ENCODE measurements at places on chromosomes 3 and 15.

DNA sequence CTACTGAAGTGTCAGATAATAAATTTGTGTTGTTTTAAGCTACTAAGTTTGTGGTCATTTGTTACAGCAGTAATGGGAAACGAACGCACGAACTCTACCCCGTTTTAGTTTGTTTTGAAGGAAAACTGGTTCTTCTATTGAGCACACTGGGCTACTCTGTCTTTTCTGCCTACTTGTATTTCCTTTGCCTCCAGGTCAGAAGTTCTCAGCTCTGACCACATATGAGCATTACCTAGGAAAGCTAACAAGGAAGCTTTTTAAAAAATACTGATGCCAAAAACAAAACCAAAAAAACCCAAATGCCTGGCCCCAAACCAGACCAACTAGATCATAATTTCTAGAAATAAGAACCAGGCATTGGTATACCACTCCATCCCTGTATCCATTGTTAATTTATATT, 156.6 kb upstream of the TNIK start:
- no peak for DNase-seq

DNA sequence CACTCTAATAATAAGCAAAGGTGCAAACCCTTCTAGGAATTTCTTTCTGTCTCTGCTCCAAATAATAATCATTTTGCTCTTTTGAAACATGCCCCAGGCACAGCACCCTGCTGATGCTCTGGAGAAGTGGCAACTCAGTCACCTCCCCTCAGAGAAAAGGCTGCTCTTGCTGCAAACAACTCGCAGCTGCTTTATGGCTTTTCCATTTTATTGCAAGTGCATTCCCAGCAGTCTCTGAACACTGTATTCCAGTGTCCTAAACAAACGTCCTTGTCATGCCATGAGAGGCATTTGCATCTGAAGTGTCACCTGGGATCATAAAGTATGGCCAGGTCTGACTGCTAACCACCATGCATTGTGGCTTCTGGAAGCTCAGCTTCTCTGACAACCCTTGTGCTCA, 358.1 kb upstream of the TRIM42 start:
- DNase-seq, result no peak

- no peak for DNase-seq
Measured at GRCh38 chr15:86759800-86760523, 680.3 kb downstream of the AGBL1 start.

DNA sequence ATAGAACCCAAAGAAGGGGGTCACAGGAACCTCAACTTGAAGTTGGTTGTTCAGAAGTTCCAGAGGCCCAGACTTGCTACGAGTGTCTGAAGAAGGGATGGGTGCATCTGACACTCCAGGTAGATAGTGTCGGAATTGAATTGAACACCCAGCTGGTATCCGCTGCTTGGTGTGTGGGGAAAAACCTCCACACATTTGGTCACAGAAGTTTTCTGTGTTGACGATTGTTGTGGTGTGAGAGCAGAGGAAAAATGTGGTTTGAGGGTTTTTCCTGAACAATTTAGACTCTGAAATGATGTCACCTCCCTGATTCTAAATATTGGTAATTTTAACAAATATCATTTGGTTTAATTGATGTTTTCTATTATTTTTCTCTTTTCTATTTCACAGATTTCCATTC, 218.8 kb upstream of the CTNNB1 start:
- DNase-seq, result no peak

- peak; percentile 16 for DNase-seq
Measured at GRCh38 chr3:141738891-141739363, 829 bp downstream of the RNF7 start.

DNA sequence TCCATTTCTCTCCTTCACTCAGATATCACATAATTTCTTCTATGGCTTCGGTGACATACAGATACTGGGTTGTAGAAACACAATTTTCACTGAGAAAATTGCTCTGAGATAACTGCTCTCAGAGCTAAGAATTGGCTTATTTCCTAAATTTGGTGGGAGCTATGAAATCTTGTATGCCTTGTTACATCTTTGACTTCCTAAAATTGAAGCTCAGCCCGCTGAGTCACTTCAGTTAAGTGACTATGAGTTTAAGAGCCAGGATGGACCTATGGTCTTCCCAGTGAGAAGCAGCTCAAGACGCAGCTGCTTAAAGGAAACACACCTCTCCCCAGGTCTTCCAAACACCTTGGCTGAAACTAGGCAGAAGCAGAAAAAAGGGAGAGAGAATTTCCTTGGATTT, 56.4 kb downstream of the EFHB start:
- no peak for DNase-seq

- DNase-seq, result no peak
Measured at GRCh38 chr3:169387751-169388696, 275.5 kb downstream of the MECOM start.

DNA sequence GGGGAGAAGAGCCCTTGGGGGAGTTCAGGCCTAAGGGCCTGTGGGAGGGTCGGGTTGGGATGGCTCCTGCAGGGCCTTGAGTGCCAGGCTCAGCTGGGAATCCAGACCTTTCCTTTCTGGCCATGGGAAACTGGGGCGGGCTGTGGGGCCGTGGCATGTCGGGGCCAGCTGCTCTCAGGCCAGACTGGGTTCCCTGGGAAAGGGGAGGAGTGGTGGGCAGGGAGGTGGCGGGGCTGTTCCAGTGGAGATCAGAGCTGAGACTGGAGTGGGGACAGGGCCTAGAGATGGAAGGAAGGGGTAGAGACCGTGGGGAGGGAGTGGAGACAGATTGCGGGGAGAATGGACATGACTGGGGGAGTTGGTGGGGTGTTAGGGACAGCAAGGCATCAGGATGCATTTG, 20.3 kb downstream of the FBLN2 start:
- no peak for DNase-seq

DNA sequence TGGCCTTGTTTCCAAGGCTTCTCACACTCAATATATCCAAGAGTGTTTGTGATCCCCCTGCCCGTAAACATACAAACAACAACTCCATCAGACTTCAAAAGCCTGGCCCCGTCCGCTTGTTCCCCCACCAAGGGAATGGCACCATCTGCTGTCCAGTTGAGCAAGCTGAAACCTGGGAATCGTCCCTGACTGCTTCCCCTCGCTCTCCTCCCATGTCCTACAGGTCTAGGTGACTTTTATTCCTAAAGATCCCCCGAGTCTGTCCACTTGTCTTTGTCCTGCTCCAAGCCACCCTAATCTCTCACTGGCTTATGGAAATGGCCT, 27.9 kb upstream of the FAM174B start:
- no peak for DNase-seq

DNA sequence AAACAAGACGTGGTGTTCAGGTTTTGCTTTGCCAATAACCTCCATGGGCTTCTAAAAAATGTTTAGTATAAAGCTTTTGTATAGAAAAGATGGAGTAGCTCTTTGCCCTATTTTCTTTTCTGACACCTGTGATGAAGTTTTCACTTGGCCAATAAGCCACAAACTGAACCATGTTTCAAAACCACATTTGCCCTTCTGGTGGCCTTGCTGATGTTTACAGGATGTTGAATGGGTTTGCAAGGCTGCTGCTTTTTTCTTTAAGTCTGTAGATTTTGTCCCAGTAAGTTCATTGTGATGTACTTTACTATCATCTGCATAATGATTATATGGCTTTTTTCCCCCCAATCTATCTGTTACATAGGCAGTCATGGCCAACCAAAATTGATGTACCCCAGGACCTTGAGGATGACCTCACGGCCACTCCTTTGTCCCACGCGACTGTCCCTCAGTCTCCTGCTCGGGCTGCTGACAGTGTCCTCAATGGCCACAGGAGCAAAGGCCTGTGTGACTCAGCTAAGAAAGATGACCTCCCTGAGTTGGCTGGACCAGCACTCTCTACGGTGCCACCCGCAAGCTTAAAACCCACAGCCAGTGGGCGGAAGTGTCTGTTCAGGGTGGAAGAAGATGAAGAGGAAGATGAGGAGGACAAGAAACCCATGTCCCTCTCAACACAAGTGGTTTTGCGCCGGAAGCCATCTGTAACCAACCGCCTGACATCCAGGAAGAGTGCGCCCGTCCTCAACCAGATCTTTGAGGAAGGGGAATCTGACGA, 60.8 kb downstream of the SNRK start:
- DNase-seq, result no peak

DNA sequence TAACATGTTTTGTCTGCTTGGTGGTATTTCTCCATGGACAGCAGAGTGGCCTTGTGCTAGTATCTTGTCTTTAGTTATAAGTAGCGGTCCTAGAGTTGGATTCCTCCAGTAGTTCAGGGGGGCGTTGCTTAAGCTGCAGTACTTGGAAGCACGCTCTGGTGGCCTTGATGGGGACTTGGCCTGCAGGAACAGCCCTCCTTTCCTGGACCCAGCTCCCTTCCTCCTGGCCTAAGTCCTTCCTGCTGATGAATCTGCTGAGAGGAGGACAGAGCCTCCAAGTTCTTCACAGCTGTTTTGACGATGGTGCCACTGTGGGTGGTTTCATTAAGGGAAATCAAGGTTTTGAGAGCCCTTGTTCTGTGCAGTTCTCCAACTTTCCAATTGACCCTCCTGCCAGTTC, 38.6 kb upstream of the SEC22A start:
- DNase-seq, result no peak

DNA sequence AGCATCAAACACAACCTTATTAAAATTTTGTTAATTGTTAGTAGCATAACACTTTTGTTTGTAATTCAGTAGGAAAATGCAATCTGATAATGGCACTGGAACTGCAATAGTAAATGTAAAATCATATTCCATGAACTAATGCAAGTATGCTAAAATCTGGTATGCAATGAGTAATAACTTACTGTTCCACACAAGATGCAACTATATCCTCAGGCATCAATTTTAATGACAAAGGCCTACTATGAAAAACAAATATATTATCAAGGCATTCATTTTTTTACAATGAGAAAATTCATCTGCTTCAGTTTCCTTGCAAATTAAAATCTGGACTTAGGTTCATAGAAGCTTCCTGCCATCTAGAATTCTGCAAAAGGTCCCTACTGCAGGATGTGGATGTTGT, 1.4 kb upstream of the NSMCE3 start:
- DNase-seq, result no peak

- DNase-seq, result no peak
Measured at GRCh38 chr3:127036209-127037020, 53.5 kb downstream of the PLXNA1 start.

- no peak for DNase-seq
Measured at GRCh38 chr15:36709653-36710052, 130.2 kb downstream of the CDIN1 start.

DNA sequence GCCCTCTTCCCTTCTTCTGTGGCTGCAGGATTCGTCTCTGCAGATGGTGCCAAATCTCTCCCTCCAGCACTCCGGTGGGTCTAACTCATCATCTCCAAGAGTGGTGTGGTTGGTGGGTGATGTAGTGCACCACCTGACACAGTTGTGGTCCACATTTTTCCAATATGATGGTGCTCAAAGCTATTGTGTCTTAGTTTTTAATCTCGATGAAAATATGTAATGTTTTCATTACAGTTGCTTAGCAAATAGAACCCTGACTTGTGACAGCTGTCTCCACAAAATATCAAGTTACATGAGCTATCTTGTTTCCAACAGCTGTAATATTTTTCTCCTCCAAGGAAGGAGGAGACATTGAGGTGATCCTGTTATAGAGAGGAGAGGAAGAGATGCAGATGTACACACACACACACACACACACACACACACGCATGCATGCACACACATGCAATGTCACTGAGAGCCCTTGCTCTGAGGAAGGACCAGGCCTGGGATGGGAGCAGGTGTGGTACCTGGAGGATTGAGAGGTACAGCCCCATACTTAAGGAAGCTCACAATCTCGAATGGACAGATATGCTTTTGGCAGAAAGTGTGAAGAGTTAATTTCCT, 15.7 kb upstream of the ESYT3 start:
- DNase-seq, result no peak

DNA sequence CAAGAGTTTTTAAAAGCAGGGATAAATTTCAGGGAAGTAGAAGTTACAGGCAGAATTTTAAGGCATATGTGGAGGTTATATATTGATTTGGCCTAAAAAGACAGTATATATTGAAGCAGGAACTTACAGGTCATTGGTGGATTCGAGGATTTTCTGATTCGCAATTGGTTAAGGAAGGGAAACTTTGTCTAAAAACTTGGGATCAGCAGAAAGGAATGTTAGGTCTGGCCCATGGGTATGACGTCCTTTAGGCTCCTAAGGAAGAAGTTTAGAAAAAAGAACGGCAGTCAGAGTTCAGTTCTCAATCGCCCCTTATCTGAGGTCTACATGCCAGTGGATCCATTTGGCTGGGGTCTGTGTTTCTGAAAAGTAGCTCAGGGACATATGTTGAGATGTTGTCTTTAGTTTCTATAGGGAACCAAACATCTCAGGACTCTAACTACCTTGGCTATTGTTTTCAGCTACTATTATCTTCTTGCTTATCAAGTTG, 33.2 kb upstream of the ACP3 start:
- DNase-seq, result no peak

GRCh38 chr3:14410503-14411165, 8.2 kb downstream of the SLC6A6 start:
- peak; percentile 40 for DNase-seq

- no peak for DNase-seq
Measured at GRCh38 chr15:30953183-30953582, 38.2 kb downstream of the MTMR10 start.

- no peak for DNase-seq
Measured at GRCh38 chr3:27425896-27426565, 56.8 kb upstream of the NEK10 start.

DNA sequence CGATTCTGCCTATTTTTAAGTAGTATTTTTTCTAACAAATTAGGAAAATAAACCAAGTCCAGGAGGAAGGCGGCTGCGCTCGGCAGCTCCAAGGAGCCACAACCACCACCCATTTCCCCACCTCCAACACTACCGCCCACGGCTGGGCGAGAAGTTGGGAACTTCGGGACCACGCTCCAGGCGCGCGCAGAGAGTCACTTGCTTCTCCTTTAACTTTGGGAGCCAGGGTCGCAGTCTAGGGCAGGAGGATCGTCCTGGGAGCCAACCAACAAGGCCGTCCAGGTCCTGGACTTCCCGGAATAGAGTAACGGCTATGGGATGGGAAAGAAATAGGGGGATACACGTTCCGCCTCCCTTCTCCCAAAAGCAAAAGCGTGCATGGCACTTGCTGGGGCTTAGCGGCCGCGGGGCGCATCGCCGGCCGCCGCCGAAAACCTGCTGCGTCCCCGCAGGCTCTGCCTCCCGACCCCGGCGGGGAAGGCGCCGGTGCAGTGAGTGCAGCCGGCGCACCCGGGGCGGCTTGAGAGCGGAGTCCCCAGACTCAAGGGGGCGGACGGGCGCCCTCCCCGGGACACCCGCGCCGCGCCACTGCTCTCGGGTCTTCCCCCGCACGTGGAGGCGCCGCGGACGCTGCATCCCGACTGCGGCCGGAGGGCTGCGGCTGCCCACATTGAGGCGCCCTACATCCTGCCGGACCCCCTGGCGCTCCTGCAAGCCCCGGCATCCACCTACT, 699 bp downstream of the MEGF11 start:
- peak; percentile 18 for DNase-seq

- DNase-seq, result no peak
Measured at GRCh38 chr3:193564012-193564411, 9.3 kb upstream of the ATP13A4 start.

DNA sequence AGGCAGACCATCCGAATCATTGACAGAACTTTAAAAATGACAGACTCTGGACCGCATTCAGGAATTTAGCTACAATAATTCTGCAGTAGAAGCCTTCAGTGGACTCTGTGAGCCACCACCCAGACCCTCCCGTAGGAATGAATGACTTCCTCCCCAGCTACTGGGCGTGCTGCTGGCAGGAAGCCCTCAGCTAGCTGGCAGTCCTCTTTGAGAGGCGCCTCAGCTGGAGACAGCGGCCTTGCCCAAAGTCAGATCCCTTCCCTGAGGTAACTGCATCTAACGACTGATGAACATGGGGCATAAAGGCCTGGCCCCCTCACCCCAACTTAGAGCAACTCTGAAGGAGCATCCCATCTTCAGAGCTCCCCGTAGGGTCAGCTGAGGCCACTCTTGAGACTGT, 25.8 kb downstream of the CRABP1 start:
- no peak for DNase-seq

- DNase-seq, result no peak
Measured at GRCh38 chr15:60568301-60568742, 89.4 kb upstream of the ICE2 start.
